ENCODE measurements at places on chromosomes 2 and 18.

DNA sequence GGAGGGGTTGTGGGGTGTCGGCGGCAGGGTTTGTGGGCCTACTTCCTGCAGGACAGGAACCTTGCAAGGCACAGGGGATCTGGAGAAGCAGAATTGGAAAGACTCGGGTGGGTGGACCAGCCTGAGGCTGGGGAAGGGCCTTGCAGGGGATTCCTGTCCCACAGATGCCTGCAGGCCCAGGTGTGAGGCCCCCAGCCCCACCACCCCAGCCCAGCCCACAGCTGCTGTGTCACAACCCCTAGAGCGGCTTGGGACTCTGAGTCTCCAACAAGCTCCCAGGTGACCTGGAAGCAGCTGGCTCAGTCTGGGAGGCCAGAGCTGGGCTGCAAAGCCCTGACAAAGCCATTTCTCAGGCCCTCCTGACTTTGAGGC, 93.1 kb downstream of the ZFP36L2 start:
- no peak overlapping the region for H3K4me3 ChIP-seq
- H3K36me3 ChIP-seq, result no peaks in the 10 kb centered on the region
- H3K27me3 ChIP-seq, result no peaks in the 10 kb centered on the region
- peaks cover 16% of the 10 kb centered on the region for H3K4me1 ChIP-seq
- DNase-seq, result no peak

GRCh38 chr18:59149007-59149406, 9.3 kb downstream of the SEC11C start:
- DNase-seq, result no peak
- H3K27me3 ChIP-seq, result no peaks in the 10 kb centered on the region
- H3K27ac ChIP-seq, result no peak overlapping the region
- H3K4me3 ChIP-seq, result no peak overlapping the region
- H3K36me3 ChIP-seq, result no peaks in the 10 kb centered on the region
- no peaks in the 10 kb centered on the region for H3K4me1 ChIP-seq

GRCh38 chr18:6055711-6056110, 160.4 kb upstream of the TMEM200C start:
- H3K27me3 ChIP-seq, result no peaks in the 10 kb centered on the region
- no peak overlapping the region for H3K4me3 ChIP-seq
- peak overlapping the region; percentile 58 for H3K27ac ChIP-seq
- peaks cover 14% of the 10 kb centered on the region for H3K4me1 ChIP-seq
- no peaks in the 10 kb centered on the region for H3K36me3 ChIP-seq

GRCh38 chr2:50143822-50144575, 887.9 kb downstream of the NRXN1 start:
- H3K4me1 ChIP-seq, result no peaks in the 10 kb centered on the region
- no peak overlapping the region for H3K27ac ChIP-seq

- no peaks in the 10 kb centered on the region for H3K36me3 ChIP-seq
- H3K4me1 ChIP-seq, result no peaks in the 10 kb centered on the region
- no peak overlapping the region for H3K4me3 ChIP-seq
- no peak overlapping the region for H3K27ac ChIP-seq
Measured at GRCh38 chr2:109030870-109031475, 42.0 kb upstream of the EDAR start.

GRCh38 chr2:202773301-202773973, 98.1 kb downstream of the ICA1L start:
- H3K27me3 ChIP-seq, result no peaks in the 10 kb centered on the region
- no peak overlapping the region for H3K4me3 ChIP-seq
- no peak overlapping the region for H3K27ac ChIP-seq
- 0 out of 2 replicates have a peak, but pooled peaks cover 1% of the 10 kb centered on the region for H3K36me3 ChIP-seq
- DNase-seq, result no peak
- H3K4me1 ChIP-seq, result 0 out of 2 replicates have a peak, but pooled peaks cover 1% of the 10 kb centered on the region

DNA sequence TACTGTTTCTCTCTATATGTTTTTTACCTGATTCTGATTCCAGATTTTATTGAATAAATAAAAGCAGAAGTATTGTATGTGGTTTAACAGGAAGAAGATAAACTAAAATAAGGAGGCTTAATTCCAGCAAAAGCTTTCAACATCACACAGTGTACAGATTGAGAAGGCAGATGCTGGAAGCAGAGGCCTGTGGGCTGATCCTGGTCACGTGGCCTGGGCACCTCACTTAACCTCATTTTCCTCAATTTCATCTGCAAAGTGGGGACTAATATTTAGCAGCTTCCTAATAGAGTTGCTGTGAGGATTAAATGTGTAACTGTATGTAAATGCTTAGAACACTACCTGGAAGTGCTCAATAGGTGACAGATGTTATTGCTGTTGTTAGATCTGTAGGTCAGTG, 58.0 kb downstream of the CDCA7 start:
- no peaks in the 10 kb centered on the region for H3K36me3 ChIP-seq
- no peak overlapping the region for H3K27ac ChIP-seq
- no peaks in the 10 kb centered on the region for H3K4me1 ChIP-seq
- H3K4me3 ChIP-seq, result no peak overlapping the region
- no peak for DNase-seq

DNA sequence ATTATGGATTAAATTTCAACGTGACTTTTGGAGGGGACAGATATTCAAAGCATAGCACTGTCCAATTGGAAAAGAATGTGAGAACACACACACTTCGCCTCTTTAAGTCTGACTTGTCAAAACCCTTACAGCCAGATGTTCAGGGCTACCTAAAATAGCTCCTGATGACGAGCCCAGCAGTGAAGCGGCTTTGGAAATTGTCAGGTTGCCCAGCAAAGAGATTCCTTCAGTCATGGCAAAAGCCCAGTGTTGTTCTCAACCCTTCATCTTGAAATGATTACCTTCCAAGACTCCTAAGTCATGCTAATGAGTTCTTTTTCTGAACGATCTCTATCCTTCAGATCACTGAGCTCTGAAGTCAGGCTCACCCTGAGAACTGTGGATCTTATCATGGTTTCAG, 436.6 kb downstream of the LRATD1 start:
- no peaks in the 10 kb centered on the region for H3K36me3 ChIP-seq
- H3K4me3 ChIP-seq, result no peak overlapping the region
- peak; percentile 28 for DNase-seq
- H3K27me3 ChIP-seq, result no peaks in the 10 kb centered on the region
- no peak overlapping the region for H3K27ac ChIP-seq

- no peak overlapping the region for H3K27ac ChIP-seq
- no peaks in the 10 kb centered on the region for H3K27me3 ChIP-seq
- DNase-seq, result no peak
- H3K4me3 ChIP-seq, result no peak overlapping the region
- peaks cover 12% of the 10 kb centered on the region for H3K36me3 ChIP-seq
- no peaks in the 10 kb centered on the region for H3K4me1 ChIP-seq
Measured at GRCh38 chr2:24899361-24899910, 20.6 kb downstream of the ADCY3 start.

DNA sequence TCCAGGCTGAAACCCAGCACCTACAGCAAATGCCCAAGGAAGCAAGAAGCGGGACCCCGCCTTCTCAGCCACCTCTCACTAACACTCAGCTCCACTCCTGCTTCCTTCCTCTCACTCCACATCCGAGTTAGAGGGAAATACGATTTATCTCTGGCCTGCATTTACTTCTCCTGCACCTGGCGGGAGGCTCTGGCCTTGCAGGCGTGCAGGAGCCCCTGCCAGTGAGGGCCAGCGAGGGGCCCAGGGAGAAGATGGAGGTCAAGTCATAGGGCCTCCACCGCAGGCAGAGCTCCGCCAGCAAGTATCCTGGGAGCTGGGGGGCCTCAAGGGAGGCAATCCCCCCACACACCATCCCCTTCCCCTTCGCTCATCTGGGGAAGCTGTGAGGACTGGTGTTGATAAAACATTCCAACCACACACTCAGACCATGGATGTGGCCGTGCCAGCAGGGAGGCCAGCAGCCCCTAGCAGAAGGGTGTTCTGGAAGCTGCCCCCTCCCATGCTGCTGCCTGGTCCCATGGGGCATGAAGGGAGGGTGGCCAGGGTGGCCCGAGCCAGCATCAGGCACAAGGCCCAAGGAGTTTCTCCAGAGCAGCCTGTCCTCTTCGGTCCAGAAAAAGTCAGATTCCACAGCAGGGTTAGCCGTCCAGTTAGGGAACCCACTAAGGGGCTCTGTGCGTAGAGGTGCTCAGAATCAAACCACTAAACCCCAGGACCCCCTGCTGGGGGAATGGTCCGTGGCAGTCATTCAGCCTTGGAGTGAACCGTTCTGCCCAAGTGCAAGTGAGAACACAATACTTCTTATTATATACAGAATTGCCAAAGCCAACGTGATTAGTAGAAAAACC, 91.2 kb downstream of the HDAC4 start:
- no peaks in the 10 kb centered on the region for H3K27me3 ChIP-seq
- H3K36me3 ChIP-seq, result peaks cover 6% of the 10 kb centered on the region
- H3K4me3 ChIP-seq, result peak overlapping the region; percentile 4

Measured in IMR-90 (cell line).